ENCODE measurements at places on chromosomes 7 and 10.

GRCh38 chr7:18497082-18497481 is 1.5 kb downstream of the HDAC9 start:
- DNase-seq, result no peak

DNA sequence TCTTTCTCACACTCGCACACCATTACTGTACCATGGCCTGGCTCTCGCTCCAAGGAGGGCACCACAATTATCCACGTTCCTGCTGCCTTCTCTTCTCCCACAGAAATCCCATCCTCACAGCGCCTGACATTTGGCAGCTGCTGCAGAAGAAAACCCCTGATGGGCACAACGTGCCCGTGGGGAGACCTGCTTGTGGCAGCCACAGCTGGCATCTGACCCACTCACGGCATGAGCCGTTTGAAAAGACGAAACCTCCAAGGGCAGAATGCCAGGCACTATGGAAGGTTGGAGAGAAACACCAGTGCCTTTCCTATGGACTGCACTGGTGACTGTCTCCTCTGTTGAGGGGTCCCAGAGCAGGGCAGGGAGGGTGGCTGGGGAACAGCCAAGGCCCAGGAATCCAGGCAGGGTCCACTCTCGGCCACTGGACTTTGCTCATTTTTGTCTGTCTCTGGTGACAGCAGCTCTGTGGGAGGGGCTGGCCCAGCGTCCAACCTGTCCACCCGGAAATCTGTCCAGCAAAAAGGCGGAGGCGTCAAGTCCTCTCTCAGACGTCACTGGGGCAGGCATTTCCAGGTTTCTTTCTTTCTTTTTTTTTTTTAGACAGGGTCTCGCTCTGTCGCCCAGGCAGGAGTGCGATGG is 61.0 kb upstream of the MKRN1 start:
- DNase-seq, result no peak

GRCh38 chr7:150788474-150789269 is 11.5 kb downstream of the TMEM176B start:
- no peak for DNase-seq

DNA sequence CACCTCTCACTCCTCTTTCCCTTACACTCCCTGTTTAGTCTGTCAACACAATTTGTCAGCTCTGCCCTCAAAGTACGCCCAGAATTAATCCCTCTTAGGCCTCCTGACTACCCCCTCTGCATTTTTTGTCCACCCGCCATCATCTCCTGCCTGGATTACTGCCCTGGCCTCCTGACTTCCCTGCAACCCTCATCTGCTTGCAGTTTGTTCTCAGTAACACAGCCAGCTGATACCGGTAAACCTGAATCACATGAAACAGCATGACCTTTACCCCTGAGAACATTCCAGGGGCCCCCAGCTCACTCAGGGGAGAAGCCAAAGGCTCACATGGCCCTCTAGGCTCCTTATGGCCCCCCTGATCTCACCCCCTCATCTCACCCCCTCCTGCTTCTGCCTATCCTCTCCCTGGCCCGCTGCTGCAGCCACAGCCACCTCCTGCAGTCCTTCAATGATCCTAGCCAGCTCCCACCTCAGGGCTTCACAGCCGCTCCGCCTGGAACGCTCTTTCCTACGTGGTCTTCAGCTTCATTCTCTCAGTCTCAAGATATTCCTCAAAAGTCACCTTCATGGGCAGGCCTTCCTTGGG is 8.9 kb downstream of the C10orf53 start:
- no peak for DNase-seq

DNA sequence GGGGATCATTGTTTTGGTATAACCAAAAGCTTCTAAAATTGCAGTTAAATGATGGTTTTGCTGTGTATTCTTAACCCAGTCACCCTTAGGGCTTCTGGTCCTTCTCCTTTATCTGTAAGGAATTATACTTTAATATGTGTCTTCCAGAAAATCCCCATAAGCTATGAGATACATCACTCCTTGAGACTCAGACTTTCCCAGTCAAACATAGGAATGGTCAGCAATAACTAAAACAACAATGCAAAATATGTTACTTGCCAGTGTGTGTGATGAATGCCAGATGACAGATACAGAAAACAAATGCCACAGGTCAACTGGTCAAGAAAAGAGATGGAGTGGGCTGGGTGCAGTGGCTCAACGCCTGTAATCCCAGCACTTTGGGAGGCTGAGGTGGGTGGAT is 10.1 kb downstream of the ADD3 start:
- DNase-seq, result no peak

DNA sequence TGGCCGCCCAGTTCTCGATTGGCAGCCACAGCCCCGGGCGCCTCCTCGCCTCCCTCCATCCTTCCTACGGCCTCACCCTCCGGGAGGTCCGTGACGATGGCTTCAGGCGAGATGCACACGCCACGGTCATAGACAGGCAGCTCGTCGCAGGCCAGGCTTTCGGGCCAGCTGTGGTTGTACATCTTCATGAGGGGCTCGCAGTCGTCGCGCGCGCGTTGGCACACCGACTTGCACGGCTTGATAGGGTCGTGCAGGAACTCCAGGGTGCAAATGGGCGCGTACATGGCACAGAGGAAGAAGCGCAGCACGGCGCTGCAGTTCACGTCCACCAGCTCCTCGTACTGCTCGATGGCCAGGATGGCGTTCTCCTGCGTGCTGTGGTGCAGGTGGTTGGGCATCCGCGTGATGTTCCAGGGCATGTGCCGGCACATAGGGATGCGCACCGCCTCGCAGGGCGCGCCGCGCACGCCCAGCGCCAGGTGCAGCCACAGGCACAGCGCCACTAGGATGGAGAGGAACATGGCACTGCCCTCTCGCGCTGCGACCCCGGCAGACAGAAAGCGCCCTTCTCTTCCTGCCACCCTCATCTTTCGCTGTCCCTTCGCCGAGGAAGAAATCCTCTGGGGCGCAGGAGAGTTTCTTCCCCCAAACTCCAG is 472 bp downstream of the SFRP4 start:
- DNase-seq, result no peak

DNA sequence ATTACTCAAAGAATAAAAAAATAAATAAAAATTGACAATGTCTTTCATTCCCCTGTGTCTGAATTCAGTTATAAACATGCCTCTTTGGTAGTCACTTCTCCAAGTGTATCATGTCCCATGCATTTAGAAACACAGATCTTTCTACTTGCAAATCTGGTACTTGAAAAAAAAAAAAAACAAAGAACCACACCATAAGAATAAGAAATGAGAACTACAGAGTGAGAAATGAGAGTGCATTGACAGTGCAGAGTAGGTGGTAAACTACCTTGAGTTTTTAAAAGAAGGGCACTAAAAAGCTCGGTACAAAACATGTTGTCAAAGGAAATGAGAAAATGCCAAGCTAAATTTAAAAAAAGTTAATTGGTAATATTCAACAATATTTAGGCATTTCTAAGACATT is 123.0 kb downstream of the GPR85 start:
- no peak for DNase-seq

DNA sequence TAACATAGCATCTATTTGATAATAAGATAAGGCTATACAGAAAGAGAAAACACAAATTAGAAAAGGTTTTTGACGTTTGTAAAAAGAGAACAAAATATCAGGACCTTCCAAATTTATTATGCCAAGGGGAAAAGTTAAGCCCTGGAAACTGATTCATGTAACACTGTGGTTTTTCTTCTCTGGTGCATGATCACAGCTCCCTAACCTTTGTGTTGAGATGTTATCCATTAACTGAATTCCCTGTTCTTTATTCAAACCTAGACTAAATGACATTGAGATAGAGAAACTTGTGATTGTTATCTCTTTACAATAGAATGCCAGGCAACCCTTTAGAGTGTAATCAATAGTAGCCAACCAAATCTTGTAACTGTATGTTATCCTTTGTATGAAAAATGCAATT is 141.5 kb upstream of the NRG3 start:
- DNase-seq, result no peak

DNA sequence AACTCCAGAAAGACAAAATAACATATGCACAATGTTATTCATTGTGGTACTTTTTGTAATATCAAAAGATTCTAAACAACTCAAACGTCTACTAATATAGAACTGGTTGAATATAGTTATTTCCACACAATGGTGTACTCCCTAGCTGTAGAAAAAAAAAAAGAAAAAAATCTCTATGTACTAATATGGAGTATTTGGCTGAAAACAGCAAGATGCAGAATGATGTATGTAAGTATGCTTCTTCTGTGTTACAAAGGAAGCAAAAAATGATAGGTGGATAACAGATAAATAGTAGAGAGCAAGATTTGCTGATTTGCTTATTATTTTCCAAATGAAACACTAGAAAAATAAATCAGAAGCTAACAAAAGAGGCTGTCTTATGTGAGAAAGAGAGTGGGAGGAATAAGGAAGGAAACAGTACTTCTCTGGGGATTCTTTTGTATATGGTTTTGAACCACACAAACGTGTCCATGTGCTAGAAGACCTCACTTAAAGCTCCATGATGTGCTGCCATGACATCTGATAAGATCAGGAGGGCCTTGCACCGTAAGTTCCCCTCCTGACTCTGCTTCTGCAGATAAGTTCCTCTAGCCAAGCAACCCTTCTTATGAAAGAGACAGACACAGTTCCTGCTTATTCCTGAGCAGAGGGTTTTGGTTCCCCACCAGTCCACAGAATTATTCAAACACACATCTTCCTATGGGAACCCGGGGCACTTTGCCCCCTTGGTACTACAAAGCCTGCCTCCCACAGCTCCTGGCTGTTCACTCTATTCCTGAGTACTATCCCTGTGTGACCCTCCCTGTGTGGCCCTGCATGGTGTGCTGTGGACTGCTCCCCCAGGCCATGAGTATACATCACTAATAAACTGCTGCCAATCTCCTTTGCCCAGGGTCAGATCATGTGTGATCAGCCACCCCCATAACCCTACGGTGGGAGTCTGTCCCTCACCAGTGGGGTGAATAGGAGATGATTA is 159.1 kb downstream of the CCDC71L start:
- no peak for DNase-seq

- no peak for DNase-seq
Observed at GRCh38 chr10:101464599-101464998, 110.6 kb downstream of the BTRC start.

DNA sequence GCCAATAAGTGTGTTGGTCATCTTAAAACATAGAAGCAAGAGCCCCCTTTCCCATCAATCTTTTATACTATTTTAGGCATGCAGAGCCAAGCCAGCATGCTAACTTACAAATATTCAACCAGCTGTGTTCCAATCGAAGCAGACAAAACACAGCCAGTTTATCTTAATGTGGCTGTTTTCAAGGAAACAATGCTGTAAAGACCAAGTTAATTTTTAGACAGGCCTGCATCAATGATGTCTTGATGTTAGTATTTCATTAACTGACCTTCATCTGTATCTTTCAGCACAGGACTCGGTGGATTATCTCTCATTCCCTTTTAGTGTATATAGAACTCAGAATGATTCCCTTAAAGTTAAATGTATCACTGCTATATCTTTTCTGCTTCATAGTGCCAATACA is 262.0 kb upstream of the ZWINT start:
- no peak for DNase-seq

- no peak for DNase-seq
Observed at GRCh38 chr7:95925236-95925635, 152.9 kb downstream of the DYNC1I1 start.

GRCh38 chr7:157470017-157470322 is 133.2 kb downstream of the DNAJB6 start:
- no peak for DNase-seq

GRCh38 chr7:108660465-108660864 is 90.8 kb downstream of the DNAJB9 start:
- no peak for DNase-seq

DNA sequence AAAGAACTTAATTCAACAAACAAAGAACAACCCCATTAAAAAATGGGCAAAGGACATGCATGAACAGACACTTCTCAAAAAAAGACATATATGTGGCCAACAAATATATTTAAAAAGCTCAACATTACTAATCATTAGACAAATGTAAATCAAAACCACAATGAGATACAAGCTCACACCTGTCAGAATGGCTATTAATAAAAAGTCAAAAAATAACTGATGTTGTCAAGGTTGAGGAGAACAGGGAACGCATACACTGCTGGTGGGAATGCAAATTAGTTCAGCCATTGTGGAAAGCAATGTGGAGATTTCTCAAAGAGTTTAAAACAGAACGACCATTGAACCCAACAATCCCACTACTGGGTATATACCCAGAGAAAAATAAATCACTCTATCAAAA is 19.1 kb downstream of the ZFAND4 start:
- DNase-seq, result no peak

GRCh38 chr10:129879655-129880054 is 84.4 kb downstream of the EBF3 start:
- no peak for DNase-seq

DNA sequence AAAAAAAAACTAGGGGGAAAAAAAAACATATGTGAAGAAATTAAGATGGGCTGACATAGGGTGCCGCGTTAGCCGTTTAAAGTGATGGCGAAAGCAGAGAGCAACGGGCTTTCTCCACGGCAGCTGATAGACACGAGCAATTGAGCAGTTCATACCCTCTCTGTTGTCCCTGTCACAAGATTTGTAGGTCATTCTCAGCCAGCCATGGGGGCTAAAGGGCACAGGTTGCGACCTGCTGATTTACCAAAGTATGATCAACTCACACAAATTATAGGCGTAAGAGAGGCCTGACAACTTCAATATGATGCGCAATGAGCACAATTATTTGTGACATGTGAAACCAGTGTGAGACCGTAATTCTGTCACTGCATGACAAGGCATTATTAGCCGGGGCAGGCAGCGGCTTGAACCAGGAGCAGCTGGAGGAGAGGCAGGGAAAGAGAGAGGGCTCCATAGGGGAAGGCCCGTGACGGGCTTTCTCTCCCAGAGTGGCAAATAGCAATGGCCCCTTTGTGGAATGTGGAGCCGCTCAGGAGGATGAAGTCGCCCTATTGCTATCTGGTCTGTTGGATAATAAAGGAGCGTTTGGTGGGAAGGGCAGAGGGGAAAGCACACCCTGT is 195.1 kb upstream of the HABP2 start:
- no peak for DNase-seq

GRCh38 chr10:123062726-123063125 is 53.9 kb downstream of the ACADSB start:
- DNase-seq, result no peak

- peak; percentile 32 for DNase-seq
Observed at GRCh38 chr7:50450590-50451032, 461 bp upstream of the FIGNL1 start.

DNA sequence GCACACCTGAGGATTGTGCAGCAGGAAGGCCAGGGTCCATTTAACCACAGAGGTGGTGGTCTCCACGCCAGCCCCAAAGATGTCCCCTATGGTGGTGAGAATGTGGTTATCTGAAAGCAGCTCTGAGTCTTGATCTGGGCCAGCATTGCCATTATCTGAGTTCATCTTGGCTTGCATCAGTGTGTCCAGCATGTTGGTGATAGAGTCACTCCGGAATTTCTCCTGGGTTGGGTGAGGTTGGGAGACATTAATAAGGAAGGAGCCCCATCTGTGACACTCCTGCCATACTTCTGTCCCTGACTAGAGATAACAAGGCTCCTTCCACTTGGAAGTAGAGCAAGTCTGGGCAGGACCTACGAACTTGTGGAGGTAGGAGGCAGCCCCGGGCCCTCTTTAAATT is 4.2 kb downstream of the CYP17A1 start:
- no peak for DNase-seq

Data from head of caudate nucleus (tissue), 42 donors.